Naive thymus-derived CD8-positive, alpha-beta T cell (primary cell): ENCODE measurements at places on chromosomes 2 and 18.

DNA sequence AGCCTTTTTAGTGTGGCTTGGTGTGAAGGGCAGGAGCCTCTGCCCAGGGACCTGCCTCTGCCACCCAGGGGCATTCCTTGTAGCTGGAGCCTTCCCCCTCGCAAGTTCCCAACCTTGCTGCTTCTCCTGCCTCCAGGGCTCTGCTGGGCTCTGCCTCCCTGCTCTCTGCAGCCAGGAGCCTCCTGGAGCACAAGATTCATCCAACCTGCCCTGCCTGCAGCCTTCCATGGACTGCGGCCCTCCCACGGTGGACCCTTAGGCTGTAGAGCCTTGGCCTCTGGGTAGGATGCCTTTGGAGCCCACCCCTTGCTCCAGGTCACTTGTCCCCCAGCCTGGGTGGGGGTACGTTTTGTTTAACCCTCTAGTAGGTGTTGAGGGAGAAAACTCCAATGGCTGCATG lies 2.5 kb downstream of the SLC66A3 start:
- no peak for DNase-seq

DNA sequence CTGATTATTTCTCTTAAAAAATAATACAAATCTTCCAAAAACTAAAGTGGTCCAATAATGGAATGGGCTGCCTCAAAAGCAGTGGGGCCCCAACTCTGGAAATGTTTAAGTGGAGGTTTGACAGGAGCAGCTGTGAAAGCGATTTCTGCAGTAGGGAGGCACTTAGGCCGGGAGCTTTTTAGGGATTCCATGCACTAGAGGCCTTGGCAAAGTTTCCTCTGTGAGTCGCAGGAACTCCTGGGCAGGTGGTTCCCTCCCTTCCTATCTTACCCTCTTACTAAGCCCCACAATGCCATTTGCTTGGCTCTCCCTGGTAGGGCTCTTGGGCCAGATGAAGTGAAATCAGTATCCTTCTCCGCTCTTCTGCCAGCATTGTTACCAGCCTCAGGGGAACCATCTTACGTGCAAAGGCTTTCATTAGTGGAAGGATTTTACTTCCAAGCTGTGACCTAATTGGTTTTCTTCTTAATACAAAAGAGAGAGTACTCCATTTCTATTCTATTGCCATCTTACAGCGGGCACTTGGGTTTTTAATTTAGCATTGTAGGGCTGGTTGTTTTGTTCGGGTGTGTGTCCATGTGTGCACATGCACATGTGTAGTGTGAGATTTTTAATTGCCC lies 34.3 kb upstream of the C18orf32 start:
- no peak for DNase-seq

DNA sequence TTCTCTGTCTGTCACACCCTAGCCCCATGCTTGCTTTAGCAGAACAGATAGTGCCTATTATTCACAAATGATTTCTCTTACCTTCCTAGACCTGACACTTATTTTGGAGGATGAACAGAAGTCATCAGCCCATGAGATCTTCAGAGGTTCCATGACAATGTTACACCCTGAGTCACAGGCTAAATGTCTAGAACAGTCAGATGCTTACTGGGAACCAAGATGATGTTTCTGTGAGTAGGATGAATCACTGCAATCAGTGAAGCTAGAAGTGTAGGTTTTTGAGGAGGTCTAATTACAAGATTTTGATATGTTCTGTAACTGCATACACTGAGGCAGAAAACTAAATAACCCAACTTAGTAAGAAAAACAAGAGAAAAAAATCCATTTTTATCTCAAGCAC lies 123.0 kb upstream of the THUMPD2 start:
- no peak for DNase-seq

DNA sequence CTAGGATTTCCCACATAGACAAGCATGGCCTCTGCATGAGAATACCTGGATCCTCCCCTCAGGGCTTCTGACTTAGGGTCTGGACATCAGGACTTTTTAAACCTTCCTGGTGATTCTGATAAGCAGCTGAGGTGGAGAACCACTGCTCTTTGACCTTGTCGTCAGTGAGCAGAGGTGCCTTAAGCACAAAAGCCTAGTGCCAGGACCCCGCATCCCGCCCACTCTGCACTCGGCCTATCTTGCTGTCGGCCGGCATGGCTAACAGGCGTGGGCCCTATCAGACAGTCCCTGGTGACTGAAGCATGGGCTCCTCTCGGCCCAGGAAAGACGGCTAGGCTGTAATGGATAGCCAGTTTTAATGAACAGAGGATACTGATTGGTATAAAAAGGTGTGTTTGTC lies 6.2 kb downstream of the ANKRD23 start:
- no peak for DNase-seq

GRCh38 chr18:22183698-22184170 lies 14.3 kb downstream of the GATA6 start:
- no peak for DNase-seq

DNA sequence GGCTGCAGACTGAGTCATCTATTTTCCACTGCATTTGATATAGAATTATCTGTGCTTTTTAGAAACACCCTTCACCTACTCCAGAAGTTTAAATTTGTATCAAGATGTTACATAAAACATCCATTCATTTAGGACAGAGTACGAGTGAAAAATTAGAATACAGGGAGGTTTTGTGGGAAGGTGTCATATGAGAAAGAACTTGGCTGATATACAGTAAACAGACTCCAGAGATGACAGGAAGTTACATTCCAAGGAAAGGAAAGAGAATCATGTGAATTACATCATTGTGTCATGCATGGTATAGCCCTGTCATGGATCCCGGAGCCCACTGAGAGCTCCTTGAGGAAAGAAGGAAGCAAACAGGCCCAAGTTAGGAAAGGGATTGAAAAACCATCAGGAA lies 341.5 kb upstream of the PKDCC start:
- no peak for DNase-seq

DNA sequence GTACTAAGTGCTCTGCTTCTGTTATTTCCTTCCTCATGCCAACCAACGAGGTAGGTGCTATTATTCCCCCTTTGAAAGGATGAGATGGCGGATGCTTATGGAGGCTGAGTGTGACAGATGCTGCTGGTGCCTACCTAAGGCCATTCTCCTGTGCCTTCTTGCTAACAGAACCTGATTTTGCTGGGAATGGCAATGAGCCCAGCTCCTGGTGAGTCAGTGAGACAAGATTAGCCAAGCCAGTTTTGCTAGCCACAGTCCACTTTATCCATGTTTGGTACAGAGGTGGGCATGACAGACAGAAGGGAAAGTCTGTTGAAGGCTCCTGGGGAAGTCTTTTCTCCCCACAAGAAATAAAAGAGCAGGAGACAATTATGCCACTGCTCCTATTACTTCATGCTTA lies 43.7 kb upstream of the TMEM163 start:
- DNase-seq: no peak

DNA sequence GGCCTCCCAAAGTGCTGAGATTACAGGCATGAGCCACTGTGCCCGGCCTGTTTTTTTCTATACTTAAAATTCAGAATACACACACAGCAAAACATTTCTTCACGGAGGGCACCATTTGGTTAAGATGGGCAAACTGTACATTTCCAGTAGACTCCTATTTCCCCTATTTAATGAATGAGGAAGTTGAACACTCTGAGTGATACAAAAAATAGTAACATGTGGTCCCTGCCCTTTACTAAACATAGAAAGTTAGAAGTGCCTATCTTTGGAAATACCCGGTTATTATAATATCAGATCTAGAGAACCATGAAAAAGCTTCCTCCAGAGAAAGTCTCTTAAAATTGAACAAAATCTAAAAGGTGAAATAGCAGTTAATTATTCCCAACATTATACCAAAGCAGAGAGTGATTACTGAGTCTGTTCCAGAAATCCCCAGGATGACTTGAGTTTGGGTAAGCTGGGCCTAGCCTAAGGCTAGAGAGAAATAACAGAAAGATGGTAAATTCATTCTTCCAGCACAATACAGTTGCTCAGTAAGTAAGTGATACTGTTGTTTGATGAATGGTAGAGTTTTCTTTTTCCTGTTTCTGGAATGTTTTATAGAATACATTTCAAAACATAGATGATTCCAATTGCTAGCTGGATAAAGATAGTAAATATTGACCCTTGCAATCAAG lies 23.3 kb upstream of the RMC1 start:
- no peak for DNase-seq

DNA sequence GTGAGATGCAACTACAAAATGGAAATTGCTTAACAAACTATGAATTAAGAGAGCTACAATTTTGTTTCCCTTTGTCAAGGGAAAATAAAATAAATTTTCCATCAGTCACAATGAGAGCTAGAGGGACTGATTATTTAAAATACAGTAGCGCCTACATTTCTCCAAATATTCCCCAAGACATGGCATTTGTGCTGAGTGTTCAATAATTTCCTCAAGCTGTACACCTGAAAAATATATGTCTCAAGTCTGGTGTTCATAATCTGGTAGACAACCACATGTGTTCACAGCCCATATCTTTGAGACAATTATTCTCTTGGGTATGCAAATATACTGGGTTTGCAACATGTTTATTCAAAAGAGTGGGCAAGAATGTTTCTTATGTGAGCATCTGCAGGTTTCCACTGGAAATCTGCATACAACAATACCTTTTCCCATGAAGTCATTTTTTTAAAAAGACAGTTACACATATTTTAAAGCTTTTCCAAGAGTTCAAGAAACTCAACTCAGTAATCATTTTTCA lies 240.1 kb upstream of the VRK2 start:
- no peak for DNase-seq

GRCh38 chr2:287471-287885 lies 413 bp downstream of the ALKAL2 start:
- no peak for DNase-seq

DNA sequence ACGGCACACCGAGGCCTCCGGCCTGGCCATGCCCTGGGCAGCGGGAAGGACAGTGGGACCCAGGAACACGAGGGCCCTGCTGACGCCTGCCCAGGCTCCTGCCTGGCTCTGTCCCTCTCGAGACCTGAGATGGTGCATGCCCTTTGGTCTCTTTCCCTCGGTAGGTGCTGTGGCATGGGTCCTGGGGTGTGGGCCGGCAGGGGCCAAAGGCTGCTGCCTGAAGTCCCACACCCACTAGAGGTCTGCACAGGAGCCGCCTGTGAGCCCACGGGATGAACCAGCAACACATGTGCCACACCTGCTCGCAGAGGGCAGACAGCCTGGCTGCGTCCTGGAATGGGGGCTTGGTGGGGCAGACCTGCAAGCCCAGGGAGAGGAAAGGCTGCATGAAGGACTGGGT lies 73.3 kb downstream of the NDUFA10 start:
- no peak for DNase-seq

DNA sequence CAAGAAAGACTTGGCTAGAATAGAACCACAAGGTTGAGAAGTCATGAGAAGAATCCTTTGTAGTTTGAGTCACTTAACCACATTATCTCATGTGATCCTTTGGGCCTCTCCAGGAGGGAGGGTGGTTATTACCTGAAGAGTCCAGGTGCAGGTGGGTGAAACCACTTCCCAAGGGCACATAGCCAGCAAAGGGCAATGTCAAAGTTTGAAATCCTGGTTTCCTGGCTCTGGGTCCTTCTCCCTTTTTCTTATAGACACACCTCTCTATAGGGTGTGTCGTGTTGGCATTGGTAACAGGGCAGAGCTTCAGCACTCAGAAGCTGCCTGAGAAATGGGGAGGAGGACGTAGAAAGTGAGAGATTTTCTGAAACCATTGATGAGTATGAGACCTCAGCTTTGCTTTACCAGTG lies 137.9 kb downstream of the MGAT5 start:
- DNase-seq: no peak

GRCh38 chr2:161427664-161428587 lies 11.8 kb downstream of the TBR1 start:
- no peak for DNase-seq

DNA sequence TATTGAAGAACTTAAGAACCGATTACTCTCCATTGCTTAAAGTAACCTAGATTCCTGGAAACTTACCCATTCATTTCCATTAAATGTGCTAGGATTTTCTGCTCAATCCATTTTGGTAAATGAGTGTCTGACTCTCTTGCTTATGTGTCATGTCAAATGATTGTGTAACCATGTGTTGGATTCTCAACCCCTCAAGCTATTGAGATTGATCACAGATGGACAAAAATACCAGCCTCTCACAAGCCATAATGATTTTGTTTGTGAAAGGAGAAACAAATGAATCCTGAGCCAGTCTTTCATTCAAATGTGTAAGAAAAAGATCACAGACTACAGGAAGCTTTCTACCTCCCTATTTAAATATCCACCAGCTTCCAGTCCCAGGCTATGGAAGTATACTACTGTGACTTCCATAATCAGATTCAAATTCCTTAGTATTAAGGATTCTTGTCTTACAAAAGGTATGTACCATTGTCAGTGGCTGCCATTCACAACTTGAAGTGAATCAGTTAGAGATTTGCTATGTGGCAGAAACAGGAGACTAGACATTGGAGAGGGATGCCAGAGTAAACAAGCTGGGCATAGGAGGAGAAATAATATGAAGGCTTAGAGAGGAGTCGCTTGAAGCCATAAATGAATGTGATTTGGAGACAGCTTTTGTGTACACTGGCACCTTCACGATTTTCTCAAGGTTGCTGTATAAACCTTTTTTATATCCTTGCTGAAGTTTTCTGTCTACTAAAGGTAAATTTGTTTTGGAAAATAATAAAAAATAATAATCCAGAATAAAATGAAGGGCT lies 498.5 kb upstream of the SETBP1 start:
- DNase-seq: no peak

DNA sequence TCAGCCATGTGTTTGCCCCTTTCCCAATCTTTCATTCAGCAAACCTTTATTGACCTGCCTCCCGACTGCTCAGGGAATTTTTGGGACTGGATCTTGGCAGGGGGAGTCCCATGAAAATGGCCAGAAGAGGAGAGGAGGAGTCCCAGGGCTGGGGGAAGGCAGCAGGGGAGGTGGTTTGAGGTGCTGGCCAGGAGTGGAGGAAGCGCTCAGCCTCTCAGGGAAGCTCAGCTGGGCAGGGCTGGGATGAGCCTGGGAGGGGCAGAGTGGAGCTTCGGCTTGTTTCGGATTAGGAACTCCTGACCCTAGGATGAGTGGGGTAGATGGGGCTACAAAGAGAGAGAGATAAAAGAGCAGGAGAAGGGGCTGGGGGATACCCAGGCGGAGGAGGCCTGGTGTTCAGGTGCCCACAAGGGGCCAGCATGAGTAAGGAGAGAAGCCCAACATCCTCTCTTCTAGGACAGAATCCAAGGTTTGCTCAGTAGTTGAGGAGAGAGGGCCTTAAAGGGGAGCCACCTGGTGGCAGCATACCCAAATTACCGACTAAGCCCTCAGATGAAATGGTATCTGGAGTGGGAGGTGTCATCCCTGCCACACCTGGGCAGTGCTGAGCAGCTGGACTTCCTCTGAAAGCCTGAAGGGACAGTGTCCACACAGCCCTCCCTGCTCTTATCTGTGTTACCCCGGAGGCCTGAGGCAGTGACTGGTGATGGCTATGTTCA lies 91.1 kb downstream of the INHBB start:
- DNase-seq: no peak
